ENCODE measurements at places on chromosomes 16 and 17.

DNA sequence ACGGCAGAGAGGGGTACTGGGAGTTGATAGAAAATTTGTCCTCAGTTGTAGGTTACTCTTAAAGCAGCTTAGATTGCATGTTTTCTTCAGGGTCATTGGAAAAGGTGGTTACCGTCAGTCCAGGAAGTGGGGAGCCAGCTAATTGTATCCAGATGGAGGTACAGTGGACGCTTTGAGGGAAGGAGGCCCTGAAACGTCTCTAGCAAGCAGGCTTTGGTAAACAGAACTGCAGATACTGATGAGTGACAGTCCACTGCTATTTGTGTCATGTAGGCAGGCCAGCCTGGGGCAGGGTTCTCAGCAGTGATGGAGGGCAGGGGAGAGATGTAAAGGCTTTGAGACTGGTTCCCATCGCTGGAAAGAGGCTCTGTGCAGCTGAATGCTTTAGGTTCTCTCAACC lies 30.2 kb upstream of the ST6GALNAC1 start:
- DNase-seq: no peak

GRCh38 chr16:75197522-75198134 lies 9.3 kb downstream of the CTRB2 start:
- no peak for DNase-seq

- DNase-seq: no peak
Measured at GRCh38 chr17:35578929-35579432, 610 bp upstream of the PEX12 start.

GRCh38 chr17:27153005-27153404 lies 140.9 kb upstream of the WSB1 start:
- DNase-seq: no peak

DNA sequence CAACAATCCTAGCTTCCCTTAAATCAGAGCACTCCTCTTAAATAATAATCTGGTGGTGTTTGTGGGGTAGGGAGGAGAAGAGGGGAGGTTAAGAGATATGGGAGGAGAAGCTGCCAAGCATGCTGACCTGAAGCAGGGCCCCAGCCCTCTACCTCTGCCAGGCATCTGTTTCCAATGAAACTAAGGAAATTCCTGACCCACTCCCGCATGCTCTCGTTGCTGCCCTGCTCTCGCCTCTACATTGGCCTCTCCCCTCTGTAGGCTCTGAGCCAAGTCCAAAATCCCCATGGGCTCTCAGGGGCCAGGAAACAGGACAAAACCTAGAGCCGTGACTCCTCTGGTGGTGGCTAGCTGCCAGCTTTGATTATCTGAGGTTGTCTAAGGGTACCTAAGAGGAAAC lies 559.5 kb upstream of the CDH11 start:
- DNase-seq: no peak

- DNase-seq: no peak
Measured at GRCh38 chr17:19714542-19715411, 1.6 kb downstream of the SLC47A2 start.

GRCh38 chr17:8872705-8873435 lies 5.4 kb upstream of the PIK3R6 start:
- no peak for DNase-seq

Measured in retinal pigment epithelial cell (primary cell).